ENCODE measurements at places on chromosomes 13 and 19.
A peak's percentile ranks its signal among the peaks of the same experiment; 100 is the strongest.

DNA sequence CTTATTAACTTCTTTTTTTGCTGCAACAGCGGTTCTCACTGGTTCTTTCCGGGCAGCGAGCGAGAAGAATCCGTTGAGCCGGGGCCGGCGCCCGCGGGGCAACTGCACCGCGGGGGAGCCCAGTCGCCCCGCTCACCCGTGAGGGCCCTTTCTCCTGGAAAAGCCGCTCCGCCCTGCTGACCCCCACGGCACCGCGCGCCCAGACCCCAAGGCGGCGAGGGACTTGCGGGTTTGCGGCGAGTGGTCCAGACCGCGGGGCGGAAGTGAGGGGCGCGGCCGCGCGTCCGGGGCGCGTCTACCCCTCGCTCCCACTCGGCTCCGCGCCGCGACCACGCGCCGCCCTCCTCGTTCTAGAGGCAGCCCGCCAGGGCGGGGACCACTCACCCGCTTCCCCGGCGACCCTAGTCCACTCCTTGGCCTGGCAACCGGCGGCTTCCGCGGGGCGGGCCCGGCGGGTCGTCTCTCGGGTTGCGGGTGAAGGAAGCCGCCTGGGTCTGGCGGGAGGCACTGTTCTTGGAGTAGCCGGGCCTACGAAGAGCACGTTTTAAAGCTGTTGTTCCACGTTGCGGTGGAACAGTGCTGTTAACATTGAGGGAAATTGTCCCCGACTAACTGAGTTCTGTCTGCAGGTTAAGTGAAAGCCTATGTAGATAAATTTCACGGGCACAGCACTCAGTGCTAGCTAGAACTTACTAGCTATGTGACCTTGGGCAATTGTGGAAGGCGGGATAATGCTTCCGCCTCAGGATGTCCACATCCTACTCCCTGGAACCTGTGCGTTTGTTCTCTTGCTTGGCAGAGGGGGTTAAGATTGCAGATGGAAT is at the start of gene NEK3:
Gene NEK3, minus strand, starts transcription at position 439 of the 824 bp plus-strand sequence. CDS start 3,406 bp downstream, outside the sequence.
- DNase-seq, result no peak

GRCh38 chr13:110921209-110921608 is 6.3 kb upstream of the ANKRD10 start:
- no peak for DNase-seq

GRCh38 chr19:55546822-55547614 is 1.7 kb upstream of the SBK3 start:
- DNase-seq, result no peak

- DNase-seq, result no peak
Observed at GRCh38 chr13:45831851-45832250, 19.7 kb downstream of the SIAH3 start.

DNA sequence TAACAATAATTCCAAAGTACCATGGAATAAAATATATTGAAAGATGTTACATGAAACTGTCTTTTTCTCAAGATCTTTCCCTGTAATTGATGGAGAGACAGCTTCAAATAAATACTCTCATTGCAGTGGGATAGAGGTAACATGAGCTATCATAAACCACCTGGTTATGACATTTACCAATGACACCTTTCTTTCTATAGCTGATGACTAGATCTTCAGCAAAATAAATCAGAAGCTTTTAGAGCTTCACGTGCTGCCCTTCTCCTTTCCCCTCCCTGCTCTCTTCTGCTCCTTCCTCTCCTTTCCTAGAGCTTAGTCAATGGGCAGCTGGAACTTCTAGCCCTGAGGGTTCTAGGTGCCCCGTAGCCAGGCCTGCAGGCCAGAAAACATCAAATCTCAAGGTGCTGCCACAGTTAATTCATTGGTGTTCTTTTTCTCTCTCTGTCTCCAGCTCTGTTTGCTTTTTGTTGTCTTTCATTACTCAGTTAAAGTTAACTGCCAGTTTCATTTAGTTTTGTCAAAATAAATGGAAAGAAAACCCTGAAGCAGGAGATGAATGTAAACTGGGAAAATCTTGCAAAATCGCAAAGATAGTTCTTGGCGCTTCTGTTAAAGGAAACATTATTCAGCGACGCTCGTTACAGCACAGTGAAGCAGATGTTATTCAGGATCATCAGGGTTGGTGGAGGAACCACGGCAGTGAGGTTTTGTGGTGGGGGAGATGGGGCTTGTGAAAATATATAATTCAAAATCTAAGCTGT is 8.3 kb upstream of the METTL21C start:
- no peak for DNase-seq

- no peak for DNase-seq
Observed at GRCh38 chr19:38229585-38230073, 5.6 kb upstream of the DPF1 start.

DNA sequence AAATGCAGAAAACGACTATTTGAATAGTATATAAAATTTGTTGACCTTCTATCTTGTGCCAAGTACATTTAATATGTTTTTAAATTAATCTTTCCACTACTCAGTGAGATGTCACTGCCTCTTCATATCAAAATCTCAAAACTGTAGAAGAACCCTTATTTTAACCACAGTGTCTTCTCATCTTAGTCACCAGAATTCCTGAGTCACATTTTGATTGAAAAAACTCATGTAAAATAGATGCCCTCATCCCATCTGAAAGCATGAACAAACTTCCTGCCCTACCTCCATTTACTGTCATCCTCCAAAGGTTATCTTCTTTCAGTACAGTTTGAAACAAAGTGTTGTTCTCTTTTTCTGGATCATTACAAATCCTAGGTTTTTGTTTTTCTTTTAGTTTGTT is 1215.4 kb downstream of the PCDH9 start:
- DNase-seq, result no peak

DNA sequence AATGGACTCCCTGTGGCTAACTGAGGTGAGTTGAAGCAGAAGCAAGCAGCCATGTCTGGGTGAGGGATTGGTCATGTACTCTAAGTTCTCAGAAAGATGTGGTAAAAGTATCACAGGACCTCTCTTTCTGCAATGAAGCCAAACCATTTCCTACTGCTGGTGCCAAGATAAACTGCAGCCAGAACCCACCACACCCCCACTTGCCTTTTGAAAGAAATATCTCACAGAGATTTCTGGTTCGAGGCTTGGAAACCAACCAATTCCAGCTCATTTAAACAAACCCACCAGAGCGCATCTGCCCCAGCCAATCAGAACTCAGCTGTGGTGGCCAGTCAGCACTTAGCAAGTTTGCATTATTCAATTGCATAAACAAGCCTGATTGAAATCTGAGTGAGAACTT is 204.5 kb upstream of the ATXN8OS start:
- no peak for DNase-seq

DNA sequence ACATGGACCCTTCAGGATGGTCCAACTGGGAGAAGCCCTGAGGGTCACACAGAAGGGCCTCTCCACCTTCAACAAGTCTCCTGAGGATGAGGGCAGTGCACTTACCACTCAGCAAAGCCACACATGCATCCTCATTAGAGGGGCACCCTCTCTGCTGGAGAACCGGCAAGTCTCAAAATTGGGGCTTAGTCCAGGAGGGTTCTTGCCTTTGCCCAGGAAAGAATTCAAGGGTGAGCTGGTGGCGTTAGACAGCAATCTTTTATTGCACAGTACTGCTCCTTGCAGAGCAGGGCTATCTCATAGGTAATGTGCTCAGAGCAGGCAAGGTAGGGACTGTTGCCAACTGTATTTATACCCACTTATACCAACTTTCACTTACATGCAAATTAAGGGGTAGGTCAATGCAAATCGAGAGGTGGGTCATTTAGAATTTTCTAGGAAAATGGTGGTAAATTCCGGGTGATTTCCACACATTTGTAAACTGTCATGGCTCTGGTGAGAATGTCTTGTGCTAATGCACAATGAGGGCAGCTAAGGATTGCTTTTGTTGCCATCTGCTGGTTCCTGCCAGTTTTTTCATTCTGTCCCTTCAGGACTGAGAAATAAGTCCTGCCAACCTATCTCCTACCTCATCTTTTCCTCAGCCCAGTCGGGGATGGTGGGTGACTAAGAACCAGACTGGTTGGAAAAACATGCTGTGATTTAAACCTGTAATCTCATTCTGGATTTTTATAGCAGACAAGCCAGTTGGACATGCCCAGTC is 27.8 kb upstream of the IGSF23 start:
- DNase-seq, result no peak

DNA sequence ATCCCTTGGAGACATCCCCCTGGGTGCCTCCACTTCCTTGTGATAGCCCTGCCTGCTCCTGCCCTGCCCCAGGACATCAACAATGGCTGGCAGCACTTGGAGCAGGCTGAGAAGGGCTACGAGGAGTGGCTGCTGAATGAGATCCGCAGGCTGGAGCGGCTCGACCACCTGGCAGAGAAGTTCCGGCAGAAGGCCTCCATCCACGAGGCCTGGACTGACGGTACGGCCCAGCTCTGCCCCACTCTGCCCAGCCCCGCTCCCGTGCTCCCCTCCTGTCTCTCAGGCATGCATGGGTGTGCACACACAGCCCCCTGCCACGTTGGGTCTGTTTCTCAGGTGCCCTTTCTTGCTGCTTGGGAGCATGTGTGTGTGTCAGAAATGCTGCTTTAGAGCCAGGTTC is 26.4 kb downstream of the CAPN12 start:
- no peak for DNase-seq

DNA sequence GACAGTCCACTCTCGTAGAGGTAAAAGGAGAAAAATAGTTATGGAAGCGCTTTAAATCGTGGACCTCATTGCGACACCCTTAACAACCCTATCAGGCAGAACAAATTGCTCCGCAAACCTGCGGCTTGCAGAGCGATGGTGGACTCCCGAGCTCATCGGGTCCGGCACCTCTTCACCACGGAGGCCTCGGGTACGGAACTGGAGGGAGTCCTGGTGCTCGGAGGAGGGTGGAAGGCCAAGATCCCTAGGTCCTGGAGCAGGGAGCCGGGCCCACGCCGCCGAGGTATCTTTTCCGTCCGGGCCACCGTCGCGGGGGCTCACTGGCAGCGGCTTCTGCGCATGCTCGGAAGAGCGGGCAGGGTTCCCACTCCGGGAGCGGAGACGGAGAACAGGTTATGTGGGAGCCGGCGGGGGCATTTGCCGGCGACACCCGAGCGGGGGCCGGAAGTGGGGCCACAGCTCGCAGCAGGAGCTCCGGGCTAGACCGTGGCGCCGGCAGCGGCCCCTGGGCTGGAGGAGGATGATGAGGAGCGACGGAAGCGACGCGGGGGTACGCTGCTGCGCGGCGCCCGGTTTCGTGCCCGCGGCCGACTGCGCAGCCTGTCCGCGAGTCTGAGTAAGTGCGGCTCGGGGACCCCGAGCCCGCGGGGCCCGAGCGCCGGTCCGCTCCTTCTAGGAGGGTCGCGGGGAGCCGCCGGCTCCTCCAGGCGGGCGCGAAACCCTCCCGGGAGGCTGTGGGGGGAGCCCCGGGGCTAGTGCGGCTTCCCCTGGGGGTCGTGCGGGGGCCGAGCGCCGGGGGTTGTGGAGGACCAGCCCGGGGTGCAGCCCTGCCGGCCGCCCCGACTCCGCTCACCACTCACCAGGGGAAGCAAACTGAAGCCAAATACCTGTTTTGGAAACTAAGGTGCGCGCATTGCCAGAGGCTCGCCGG is at the start of gene ABHD13:
Gene ABHD13, plus strand, starts transcription at position 349 of the 931 bp plus-strand sequence. CDS start 10,827 bp downstream, outside the sequence.
- peak; percentile 70 for DNase-seq

- no peak for DNase-seq
Observed at GRCh38 chr13:112516218-112516617, 71.7 kb downstream of the TUBGCP3 start.

- DNase-seq, result no peak
Observed at GRCh38 chr19:39405958-39406655, 540 bp upstream of the ZFP36 start.

DNA sequence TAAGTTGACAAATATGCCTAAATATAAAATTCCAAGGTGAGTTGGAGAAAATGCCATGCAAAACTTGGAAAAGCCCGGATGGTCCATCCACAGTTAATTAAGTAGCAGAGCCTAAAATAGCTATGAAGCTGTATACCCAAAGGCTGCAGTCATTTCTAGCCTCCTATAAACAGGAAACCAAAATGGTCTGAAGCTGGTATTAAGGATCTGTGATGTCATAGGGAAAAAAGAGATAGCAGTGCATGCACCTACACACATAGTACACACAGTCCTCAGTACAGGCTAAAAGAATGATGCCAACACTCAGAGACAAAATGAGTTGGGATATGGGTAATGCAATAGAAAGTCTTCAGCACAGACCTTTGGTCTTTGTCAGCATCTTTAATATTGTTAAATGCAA is 736.9 kb downstream of the EFNB2 start:
- no peak for DNase-seq

GRCh38 chr19:38055655-38056521 is 148.9 kb downstream of the SIPA1L3 start:
- DNase-seq, result no peak

GRCh38 chr13:84433024-84433423 is 550.8 kb upstream of the SLITRK1 start:
- no peak for DNase-seq

Measured in cortex of kidney (tissue), 1 donor.